Adrenal gland (tissue), 19 donors: ENCODE measurements at places on chromosomes 7 and 10. TPM values are rescaled to one million over a fixed set of nuclear protein-coding genes. Genes with fewer than 3 reads are reported as not detected.

The CTNNA3 gene
- total RNA-seq, result 0.83 TPM

DNA sequence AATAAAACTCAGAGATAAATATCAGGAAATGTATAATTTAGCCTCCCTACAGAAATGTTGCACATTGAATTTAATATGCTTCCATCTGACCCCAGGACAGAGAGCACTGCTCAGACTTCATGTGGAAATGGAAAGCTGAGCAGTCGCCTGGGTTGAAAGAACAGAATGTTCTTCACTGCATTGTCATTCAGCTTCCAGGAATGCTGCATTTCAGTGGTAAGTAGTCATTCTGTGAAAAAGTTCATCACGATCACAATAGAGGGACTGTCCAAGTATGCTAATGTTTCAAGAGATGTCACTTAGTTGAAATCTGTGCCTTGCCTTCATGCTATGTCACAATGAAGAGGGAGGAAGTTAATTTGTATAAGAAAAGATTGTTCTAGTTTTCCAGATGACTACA lies 147.3 kb downstream of the NRCAM start:
- peak overlapping the region; percentile 68 for H3K27ac ChIP-seq
- no peak overlapping the region for H3K4me3 ChIP-seq
- H3K36me3 ChIP-seq, result no peaks in the 10 kb centered on the region

DNA sequence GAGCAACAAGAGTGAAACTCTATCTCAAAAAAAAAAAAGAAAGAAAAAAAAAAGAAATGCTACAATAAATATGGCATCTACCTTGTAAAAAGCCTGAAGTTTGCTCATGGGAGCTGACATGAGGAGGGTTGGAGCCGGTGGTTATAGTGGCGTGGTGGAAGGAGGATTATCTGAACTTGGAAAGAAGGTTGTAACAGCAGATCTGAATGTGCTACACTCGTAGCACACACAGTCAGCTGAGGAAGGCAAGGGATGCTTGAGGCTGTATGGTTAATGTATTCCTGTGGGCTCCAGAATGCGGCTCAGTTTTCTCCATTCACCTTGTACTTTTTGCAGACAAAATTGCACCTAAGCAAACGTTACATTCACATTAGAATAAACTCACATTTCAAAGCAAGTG lies 390.3 kb upstream of the GALNT17 start:
- DNase-seq, result no peak
- no peak overlapping the region for H3K27ac ChIP-seq
- no peaks in the 10 kb centered on the region for H3K27me3 ChIP-seq
- no peaks in the 10 kb centered on the region for H3K36me3 ChIP-seq
- H3K4me3 ChIP-seq, result no peak overlapping the region

The ADARB2 gene
- total RNA-seq, result 2.2 TPM

The EBF3 gene
- total RNA-seq, result 0.12 TPM

The CYP3A7 gene
- 1.9 TPM for total RNA-seq

DNA sequence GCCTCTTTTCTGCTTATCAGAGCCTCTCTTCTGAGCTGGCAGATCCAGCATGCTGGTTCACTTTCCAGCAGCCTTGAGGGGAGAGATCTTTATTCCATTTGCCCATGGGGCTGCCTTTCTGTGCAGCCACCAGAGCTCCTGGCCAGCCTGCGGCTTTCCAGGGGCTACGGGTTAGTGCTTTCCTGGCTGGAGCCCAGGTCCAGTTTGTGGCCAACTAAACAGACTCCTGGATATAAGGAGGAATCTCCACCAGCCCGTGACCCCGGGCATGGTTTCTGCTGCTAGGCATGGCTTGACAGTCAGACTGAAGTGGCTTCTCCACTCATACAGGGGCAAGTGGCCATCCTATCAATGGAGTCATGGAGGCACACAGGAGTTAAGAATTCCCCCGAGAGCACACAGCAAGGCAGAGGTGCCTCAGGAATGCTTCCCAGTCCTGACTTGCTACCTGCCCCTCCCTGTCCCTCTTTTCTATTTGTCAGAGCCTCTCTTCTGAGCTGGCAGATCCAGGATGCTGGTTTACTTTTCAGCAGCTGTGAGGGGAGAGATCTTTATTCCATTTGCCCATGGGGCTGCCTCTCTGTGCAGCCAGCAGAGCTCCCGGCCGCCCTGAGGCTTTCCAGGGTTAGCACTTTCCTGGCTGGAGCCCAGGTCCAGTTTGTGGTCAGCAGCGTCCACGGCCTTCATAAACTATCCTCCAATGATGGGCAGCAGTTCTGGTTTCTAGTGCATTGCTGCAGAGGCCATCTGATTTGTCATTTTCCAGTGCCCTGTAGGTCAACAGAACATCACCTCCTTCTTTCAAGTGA lies 35.9 kb downstream of the TSPAN15 start:
- H3K4me1 ChIP-seq, result no peaks in the 10 kb centered on the region
- no peaks in the 10 kb centered on the region for H3K27me3 ChIP-seq
- no peak overlapping the region for H3K4me3 ChIP-seq
- no peak for DNase-seq

DNA sequence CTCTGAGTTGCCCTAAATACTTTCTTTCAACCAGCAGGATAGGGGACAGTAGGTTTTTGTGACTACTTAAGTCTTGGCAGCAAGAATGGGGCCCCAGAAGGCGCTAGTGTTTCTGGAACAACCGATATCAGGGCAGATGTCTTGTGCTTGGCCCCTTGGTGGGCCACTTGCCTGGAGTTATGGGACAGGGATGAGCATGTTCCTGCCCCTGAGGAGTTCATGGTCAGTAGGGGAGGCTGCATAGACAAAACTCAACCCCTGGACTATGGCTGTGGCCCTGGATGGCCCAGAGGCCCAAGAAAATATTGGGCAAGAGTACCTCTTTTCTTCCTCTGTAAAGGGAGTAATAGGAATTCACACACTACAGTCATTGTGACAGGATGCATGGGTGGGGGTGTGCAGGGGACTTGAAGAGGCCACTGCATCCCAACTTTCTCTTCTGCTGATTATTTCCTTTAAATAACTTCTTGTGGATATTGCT lies 57.7 kb upstream of the IGFBP3 start:
- peaks cover 13% of the 10 kb centered on the region for H3K4me1 ChIP-seq
- no peak for DNase-seq
- no peak overlapping the region for H3K4me3 ChIP-seq
- no peak overlapping the region for H3K27ac ChIP-seq
- H3K36me3 ChIP-seq, result no peaks in the 10 kb centered on the region

DNA sequence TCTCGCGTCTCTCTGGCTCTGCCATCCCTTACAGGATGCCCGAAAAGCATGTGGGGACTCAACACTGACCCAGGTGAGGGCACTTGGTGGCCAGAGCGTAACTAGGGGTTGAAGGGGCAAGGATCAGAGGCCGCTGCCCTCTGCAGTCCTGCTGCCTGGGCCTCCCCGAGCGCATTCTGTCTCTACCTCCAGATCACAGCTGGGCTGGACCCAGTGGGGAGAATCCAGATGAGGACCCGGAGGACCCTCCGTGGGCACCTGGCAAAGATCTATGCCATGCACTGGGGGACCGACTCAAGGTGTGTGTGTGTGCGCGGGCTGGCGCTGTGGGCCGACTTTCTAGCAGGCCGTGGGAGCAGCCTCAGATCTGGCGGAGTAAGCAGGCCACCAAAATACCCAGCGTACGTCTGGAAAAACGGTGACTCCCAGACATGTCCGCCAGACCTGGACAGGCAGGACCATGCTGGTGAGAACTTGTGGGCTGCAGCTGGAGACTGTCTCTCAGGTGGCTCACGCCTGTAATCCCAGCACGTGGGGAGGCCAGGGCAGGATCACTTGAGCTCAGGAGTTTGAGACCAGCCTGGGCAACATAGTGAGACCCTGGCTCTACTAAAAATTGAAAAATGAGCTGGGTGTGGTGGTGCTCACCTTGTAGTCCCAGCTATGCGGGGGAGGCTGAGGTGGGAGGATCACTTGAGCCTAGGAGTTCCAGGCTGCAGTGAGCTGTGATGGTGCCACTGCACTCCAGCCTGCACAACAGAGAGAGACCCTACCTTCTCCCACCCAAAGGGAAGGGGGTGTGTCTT lies 3.2 kb downstream of the GNB2 start:
- H3K4me3 ChIP-seq, result no peak overlapping the region
- H3K36me3 ChIP-seq, result no peaks in the 10 kb centered on the region
- no peaks in the 10 kb centered on the region for H3K27me3 ChIP-seq
- peaks cover 10% of the 10 kb centered on the region for H3K4me1 ChIP-seq
- DNase-seq, result peak; percentile 11
- peak overlapping the region; percentile 96 for H3K27ac ChIP-seq

DNA sequence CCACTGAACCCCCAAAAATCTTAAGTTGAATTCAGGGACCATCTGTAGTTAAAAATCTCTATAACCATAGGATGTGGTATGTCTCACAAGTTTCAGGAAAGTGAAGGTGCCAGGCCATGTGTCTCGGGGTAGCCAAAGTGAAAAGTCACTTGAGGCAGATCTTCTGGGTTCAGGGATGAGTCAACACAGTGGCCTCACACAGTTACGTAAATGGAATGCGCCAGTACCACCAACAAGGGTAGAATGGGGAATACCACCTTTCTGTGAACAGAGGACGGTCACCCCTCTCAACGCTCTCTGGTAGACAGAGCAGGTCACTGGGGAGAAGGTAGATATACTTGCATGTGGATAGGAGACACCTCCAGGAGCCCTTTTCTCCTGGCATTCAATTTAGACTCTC lies 71.4 kb downstream of the ELMO1 start:
- peaks cover 5% of the 10 kb centered on the region for H3K4me1 ChIP-seq
- H3K27me3 ChIP-seq, result no peaks in the 10 kb centered on the region
- no peak overlapping the region for H3K4me3 ChIP-seq
- H3K27ac ChIP-seq, result no peak overlapping the region

DNA sequence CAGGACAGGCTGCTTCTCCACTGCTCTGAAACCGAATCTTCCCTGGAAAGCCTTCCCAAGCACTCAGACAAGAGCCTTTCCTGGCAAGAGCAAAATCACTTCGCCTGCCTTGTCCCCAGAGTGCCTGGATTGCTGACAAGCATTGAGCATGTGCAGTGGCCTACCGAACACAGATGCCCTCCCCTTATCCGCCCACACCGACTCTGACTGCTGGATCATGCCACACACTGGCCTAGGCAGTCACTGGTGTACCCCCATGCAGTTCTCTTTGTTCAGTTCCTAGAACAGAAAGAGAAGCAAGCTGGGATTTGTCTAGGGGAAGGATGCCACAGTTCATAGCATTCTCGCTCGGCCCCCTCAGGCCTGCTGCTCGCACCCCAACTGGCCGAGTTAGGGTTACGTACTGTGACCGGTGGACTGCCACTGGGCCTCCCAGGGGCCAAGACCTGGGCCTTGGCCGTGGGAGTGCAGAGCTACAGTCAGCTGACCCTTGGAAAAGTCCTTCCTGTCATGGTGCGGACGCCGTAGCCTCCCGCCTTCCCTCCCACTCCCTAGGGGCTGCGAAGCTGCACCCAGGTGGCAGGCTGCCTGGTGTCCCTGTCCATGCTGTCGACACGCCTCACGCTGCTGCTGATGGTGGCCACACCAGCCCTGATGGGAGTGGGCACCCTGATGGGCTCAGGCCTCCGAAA lies 6.9 kb downstream of the ABCB8 start:
- peaks cover 17% of the 10 kb centered on the region for H3K4me1 ChIP-seq
- H3K4me3 ChIP-seq, result no peak overlapping the region
- H3K27ac ChIP-seq, result no peak overlapping the region

- H3K27me3 ChIP-seq, result no peaks in the 10 kb centered on the region
- no peaks in the 10 kb centered on the region for H3K36me3 ChIP-seq
- no peak overlapping the region for H3K27ac ChIP-seq
- H3K4me1 ChIP-seq, result no peaks in the 10 kb centered on the region
Observed at GRCh38 chr10:82813856-82814255, 938.9 kb downstream of the NRG3 start.

DNA sequence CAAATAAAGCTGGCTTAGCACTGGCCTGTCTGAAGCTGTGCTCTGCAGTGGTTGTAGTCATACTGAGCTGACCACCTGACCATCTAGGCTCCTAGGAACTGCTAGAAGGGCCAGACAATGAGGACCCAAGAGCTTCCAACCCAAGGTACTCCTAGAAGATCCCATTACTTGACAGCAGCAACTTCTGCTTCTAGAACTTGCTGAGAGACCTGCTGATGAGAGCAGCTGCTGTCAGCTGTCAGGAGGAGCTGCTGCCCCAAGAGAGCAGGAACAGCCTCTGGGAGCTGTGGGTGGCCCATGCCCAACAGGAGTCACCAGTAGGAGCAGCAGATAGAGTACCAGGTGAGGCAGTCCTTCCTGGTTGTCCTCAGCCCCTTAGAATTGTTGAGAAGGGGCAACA lies 70.2 kb downstream of the RBM20 start:
- no peak overlapping the region for H3K4me3 ChIP-seq
- H3K4me1 ChIP-seq, result no peaks in the 10 kb centered on the region
- no peak overlapping the region for H3K27ac ChIP-seq
- H3K27me3 ChIP-seq, result no peaks in the 10 kb centered on the region
- DNase-seq, result no peak
- H3K36me3 ChIP-seq, result no peaks in the 10 kb centered on the region

The MALRD1 gene
- total RNA-seq, result 2.0 TPM

The CPXM2 gene
- total RNA-seq, result 10.8 TPM

- no peaks in the 10 kb centered on the region for H3K36me3 ChIP-seq
- no peak overlapping the region for H3K4me3 ChIP-seq
- H3K27ac ChIP-seq, result no peak overlapping the region
- H3K4me1 ChIP-seq, result no peaks in the 10 kb centered on the region
Observed at GRCh38 chr7:3246651-3247050, 54.4 kb upstream of the SDK1 start.

DNA sequence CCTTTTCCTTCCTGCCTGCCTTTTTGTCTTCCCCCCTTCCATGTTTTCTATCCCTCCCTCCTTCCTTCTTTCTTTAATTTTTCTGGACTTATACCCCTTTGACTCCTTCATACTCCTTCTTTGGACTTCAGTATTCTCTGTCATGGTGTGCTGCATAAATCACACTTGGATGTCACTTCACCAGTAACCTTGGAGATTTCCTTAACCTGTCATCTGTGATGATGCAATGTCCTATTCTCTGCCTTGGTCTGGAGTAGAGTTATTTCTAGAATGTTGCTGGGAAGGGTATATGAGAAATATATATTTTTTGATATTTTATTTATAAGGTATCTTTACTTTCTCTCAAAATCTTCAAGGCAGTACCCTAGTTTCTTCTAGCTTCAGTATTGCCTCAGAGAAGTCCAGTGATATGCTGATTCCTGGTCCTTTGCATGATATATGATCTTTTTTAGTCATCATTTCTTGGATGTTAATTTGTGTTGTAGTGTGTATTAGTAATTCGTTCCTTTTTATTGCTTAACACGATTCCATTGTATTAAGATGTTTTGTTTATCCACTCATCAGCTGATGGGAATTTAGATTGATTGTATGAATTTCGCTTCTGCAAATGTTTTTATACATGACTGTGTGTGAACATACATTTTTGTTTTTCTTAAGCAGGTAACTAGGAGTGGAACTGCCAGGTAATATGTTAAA lies 206.9 kb upstream of the MBL2 start:
- H3K27ac ChIP-seq, result no peak overlapping the region
- no peak for DNase-seq
- no peaks in the 10 kb centered on the region for H3K36me3 ChIP-seq
- H3K27me3 ChIP-seq, result no peaks in the 10 kb centered on the region

- no peaks in the 10 kb centered on the region for H3K27me3 ChIP-seq
- H3K36me3 ChIP-seq, result no peaks in the 10 kb centered on the region
- no peak for DNase-seq
- H3K4me3 ChIP-seq, result no peak overlapping the region
- peaks cover 15% of the 10 kb centered on the region for H3K4me1 ChIP-seq
Observed at GRCh38 chr10:124069341-124070264, 23.8 kb downstream of the CHST15 start.

The SPDYE1 gene
- total RNA-seq, result not detected
